ENCODE measurements at places on chromosomes 3 and 15.

- no peak for DNase-seq
These were observed 78.0 kb downstream of the MYO1E start for GRCh38 chr15:59294574-59295260.

- no peak for DNase-seq
These were observed 584 bp upstream of the LARS2 start for GRCh38 chr3:45387636-45388348.

DNA sequence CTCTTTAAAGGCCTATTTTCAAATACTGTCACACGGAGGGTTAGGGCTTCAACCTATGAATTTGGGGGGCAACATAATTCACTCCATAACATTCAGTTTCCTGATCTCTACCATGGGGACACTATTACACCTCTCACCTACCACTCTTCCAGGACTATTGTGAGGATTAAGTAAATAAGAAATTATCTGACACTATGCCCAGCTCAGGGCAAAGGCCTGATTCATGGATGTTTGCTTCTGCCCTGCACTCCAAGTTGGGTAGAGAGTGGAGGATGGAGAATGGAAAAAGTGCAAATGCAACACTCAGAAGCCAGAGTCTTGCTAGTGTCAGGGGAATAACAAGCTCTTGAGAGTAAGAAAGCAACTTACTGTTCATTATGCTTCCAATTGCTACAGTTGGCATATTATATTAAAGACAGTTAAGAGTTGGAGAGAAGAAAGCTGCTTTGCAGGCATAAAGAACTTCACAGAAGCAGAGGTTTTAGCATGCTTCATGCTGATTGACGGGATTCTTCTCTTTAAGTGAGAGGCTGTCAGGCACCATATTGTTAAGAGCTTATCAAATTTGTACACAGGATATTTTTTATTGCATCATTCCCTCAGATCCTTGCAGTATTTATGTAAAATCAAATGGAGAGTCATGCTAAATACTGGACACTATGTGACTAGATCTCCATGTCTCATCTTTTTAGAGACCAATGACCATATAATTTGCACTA is 375.3 kb downstream of the VPS13C start:
- no peak for DNase-seq

GRCh38 chr3:51704511-51704950 is 2.3 kb upstream of the GRM2 start:
- no peak for DNase-seq

- DNase-seq, result no peak
These were observed 68.9 kb upstream of the HERC1 start for GRCh38 chr15:63902671-63903035.

DNA sequence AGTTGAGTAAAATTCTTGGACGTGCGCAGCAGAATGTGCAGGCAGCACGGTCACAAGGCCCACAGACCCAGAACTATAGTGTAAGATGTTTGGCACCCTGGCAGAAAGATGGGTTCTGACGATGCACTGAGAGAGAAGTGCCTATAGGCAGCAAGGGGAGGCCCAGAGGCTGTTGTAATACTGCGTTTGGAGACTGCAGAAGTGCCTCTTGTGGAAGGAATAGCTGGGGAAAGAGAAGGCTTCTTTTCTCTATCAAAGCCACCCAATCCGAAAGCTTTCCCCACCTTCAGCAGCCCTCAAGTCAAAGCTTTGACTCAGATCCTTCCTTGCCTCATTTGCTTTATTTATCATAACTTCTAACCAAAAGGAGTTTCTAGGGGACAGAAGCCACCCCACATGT is 5.2 kb upstream of the SIN3A start:
- no peak for DNase-seq

- no peak for DNase-seq
These were observed 26.8 kb downstream of the DCBLD2 start for GRCh38 chr3:98874602-98875249.

- no peak for DNase-seq
These were observed 588.9 kb downstream of the NTRK3 start for GRCh38 chr15:87667643-87668042.

- no peak for DNase-seq
These were observed 29.9 kb upstream of the RFTN1 start for GRCh38 chr3:16543242-16543864.

- no peak for DNase-seq
These were observed 9.8 kb upstream of the ATP13A5 start for GRCh38 chr3:193388361-193388760.

DNA sequence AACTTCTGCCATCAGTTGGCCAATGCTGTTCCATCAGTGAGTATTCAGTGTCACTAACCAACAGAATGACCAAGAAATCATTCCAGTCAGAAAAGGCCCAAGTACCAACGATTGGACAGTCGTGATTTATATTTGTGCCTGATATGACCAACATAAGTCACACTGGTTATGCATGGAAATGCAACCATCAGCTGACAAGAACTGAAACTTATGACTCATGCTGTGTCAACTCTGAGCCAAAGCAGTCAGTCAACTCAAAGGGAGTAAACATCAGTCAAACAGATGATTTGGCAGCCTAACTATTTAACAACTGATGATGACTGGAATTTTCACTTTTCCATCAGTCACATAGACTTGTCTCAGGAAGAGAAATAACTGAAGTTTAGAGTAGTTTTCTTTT is 142.4 kb downstream of the ANXA2 start:
- peak; percentile 40 for DNase-seq

- no peak for DNase-seq
These were observed 745 bp downstream of the RSL24D1 start for GRCh38 chr15:55195996-55196395.

DNA sequence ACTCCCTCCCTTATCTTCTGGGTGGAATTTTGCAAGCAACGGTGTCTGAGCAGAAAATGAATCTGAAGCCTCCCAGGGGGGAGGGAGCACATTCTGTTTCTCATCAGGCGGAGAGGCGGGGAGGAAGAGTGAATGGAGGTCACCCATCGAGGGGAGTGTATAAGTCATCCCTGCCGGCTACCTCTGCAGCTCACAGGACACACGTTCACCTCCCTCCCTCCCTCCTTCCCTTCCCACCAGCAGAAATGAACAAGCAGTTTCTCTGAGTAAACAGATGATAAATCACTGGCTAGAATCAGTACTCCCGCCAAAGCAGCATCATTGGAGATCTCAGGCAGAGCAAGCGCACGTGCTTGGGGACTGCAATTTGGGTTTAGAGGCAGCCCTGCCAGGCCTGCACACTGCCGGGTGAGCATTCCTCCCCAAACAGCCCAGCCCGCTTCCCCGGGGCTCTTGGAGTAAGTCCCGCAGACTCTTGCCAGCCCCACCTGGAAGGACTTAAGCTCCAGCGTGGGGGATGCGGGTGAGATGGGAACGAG is 38.3 kb downstream of the CPN2 start:
- no peak for DNase-seq

DNA sequence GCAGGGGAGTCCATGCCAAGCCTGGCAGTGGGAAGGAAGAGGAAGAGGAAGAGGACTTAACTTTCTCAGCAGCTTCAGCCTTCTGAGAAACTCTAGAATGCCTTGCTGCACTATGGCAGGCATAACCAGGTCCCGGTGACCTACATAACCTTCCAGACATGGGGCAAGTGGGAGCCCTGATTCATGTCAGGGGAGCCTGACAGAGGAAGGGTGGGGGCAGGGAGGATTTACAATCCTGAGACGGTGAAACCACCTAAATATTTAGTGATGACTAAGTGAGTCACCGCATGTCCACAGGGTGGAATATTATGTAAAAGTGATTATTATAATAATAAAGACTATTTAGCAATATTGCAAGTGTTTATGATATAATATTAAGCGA is 46.7 kb downstream of the AMOTL2 start:
- DNase-seq, result no peak

- no peak for DNase-seq
These were observed 15.8 kb upstream of the THBS1 start for GRCh38 chr15:39564972-39565665.

GRCh38 chr3:141086188-141086587 is 35.0 kb downstream of the SPSB4 start:
- DNase-seq, result no peak

GRCh38 chr3:117003501-117003900 is 293.9 kb downstream of the TUSC7 start:
- no peak for DNase-seq

DNA sequence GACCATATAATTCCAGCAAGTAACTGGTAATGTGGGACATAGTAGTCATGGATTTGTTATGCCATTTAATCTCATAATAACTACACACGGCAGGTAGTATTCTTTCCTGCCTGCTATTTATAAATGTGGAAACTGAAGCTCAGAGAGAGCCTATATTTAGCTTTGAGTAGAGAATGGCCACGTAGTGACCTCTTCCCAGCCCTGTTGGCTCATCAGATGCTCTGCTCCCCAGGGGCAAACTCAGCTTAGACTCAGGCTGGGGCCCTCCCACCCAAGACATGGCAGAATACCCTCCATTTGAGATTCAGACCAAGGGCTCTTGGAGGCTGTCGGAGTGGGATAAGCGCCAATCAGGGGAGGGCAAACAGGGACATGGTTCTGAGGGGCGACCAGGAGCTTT is 17.3 kb upstream of the HDAC11 start:
- no peak for DNase-seq

- DNase-seq, result no peak
These were observed 26.7 kb downstream of the PGPEP1L start for GRCh38 chr15:98980899-98981228.

GRCh38 chr3:36688815-36689214 is 75.5 kb downstream of the DCLK3 start:
- no peak for DNase-seq

DNA sequence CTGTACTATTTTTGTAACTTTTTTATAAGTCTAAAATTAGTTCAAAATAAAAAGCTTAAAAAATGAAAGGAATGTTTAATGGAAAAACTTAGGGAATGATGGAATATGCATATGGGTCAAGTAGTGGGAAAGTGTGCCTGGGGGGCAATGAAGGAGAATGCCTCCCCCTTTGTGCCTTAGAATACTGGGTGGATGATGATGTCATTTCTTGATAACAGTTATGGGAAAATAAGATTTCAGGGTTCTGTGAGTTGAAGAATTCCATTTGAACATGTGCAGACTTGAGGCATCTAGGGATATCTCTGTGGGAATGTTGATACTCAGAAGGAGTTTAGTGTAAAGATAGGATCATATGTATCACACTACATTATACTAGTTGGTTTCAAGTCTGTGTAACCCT is 13.8 kb downstream of the WDR93 start:
- no peak for DNase-seq

GRCh38 chr3:32481791-32482631 is 20.6 kb downstream of the CMTM6 start:
- no peak for DNase-seq

GRCh38 chr3:57673156-57673555 is 19.7 kb downstream of the DENND6A start:
- DNase-seq, result no peak

GRCh38 chr3:51706788-51707731 is at the start of gene GRM2:
GRM2 (plus strand) TSS chr3:51707068; CDS start chr3:51708984, 1,916 bp downstream.
- DNase-seq, result peak; percentile 51

DNA sequence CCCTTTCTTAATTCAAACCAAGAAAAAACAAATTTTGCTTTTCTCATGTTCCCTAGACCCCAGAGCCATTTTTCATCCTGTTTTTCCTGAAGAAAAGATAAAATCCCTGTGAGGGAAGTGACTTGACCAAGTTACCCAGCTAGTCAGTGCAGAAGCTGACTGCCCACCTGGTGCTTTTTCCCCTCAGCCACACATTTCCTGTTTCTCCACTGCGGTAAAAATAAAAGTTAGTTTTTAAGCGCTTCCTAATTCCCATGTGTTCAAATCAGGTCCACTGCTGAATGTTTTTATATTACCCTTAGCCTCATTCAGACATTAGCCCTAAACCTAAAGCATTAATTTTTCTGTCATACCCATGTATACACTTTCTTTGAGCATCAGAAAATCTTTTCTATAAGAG is 26.1 kb downstream of the PPP2R3A start:
- no peak for DNase-seq

DNA sequence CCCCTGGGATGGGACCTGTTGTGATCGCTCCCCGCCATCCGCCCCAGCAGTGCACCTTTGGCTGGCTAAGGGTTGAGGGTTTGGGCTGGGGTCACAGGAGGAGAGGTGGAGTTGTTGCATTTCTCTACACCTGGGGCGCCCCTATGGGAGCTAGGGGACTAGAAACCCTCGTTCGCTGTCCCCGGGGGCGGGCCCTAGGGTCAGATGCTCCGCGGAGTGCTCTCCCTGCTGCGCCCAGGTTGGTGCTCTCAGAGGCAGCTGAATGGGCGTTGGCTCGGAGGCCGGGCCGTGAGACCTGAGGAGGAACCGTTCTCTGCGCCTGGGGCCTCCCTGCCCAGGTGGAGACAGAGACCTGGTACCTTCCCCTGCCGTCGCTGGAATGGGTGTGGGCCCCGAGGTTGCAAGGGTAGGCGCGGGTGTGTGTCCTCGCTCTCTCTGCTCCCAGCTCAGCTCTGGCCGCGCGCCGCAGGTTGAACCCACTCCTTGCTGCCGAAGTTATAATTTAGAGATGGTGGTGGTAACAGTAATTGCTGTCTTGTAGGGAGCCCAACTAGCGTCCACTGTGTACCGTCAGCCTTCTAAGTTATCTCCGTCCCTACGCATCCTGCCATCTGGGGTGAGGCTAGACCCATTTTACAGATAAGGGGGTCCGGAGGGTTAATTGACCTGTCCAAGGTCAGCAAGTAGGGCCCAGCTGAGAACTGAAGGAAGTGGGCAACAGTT is 965 bp downstream of the FLNB start:
- peak; percentile 54 for DNase-seq

- DNase-seq, result no peak
These were observed 3.5 kb downstream of the PLXND1 start for GRCh38 chr3:129602730-129603560.

- DNase-seq, result no peak
These were observed 50.0 kb downstream of the NMNAT3 start for GRCh38 chr3:139627759-139628158.

GRCh38 chr15:36301947-36302346 is 277.5 kb upstream of the CDIN1 start:
- DNase-seq, result no peak

DNA sequence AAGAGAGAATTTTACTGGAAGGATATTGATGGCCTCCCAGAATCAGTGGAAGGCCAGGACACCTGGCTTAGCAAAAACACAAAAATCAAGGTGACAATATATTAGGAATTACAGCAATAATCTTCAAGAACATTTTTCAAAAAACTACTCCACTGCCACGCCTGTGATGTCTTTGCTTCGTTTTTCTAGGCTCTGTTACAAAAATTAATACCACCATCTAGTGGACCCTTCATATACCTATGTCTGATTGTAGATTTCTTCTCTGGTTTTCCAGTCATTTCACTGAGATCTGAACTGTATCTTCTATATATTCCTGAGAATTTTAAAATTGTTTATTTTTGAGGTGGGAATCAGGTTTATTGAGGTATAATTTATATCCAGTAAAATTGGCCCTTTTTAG is 5.6 kb upstream of the SLC33A1 start:
- DNase-seq, result no peak

GRCh38 chr15:74540161-74540760 is 759 bp upstream of the ARID3B start:
- DNase-seq, result no peak

DNA sequence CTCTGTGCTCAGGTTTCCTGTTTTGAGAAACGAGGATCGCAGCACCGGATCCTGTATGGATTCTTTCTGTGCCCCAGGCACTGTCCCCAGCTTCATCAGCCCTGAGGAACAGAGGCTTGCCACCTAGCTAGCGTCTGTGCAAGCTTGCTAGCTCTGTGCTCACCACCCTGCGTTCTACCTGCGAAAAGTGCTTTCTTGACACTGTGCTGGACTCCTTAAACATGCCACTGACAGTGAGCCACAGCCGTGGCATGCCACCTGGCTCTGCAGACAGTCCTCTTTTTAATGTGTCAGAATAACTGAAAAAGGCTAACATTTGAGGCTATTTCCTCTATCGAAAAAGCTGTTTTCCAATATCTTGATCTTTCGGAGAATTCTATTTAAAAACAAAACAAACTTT is 1.4 kb downstream of the PGPEP1L start:
- no peak for DNase-seq
